ENCODE measurements at places on chromosomes 7 and 10.

- DNase-seq: no peak
Observed at GRCh38 chr10:59279476-59279875, 82.9 kb downstream of the FAM13C start.

GRCh38 chr10:111203615-111204014 lies 126.8 kb downstream of the ADRA2A start:
- no peak for DNase-seq

DNA sequence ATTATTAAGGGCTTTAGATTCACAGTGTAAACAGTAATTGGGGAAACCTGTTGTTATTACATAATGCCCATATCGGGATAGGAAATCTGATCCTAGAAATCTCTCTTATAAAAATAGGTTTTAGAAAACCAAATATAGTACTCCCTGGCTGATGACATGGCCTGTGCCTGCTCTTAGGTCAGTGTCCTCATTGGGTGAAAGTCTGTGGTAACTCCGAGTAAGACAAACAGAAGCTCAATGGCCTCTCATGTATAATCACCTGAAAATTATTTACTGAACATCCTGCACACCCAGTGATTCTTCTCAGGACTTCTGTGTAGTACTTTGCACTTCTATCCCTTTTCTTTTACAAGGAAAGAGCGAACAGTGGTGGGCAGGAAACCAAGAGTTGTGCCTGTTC lies 37.8 kb downstream of the SEM1 start:
- DNase-seq: no peak

DNA sequence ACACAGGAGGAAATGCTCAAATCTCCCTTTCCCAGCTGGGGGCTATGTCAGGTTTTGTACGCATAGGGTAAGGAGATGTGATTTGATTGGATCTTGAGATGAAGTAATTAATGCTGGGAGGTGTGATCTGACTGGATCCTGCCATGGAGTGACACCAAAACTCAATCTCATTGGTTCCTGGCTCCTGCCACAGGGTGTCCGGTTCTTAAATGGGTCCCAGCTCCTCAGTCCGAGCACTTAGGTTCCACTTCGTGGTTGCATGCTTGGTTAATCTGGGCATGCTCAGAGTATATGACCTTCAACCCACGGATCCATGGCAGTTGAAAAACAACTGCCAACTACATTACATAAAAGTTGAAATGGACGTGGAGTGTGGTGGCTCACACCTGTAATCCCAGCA lies 3.1 kb upstream of the ZNF12 start:
- peak; percentile 47 for DNase-seq

DNA sequence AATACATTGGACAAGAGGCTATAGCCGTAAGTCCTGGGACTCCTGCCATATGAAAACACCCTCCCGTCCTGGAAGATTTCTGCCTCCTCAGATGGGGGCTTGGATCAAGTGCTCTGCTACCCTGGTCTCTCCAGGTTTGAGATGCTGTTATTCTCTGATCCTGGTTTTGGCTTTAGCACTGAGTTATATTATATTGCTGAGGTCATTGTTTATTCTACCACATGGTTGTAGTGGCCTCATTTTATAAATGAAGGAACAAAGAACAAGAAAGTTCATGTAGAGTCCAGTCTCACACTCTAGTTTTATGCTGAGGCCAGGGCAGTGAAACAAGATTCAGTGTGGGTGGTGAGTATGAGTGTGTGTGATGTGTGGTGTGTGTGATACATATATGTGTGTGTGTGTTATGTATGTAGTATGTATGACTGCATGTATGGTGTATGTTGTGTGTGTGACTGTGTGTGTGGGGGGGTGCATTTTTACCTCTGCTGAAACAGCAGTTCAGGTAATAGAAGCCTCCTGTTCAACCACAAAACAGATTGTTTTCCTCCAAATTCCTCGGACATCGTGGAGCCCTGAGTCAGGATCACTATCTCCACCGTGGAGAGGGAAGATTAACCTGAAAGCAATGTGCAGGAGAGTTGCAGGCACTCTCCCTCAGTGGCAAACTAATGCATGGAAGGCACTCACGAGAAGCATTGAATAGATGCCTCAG lies 80.7 kb downstream of the C7orf25 start:
- no peak for DNase-seq

- DNase-seq: no peak
Observed at GRCh38 chr10:127553417-127553816, 4.3 kb downstream of the NPS start.

DNA sequence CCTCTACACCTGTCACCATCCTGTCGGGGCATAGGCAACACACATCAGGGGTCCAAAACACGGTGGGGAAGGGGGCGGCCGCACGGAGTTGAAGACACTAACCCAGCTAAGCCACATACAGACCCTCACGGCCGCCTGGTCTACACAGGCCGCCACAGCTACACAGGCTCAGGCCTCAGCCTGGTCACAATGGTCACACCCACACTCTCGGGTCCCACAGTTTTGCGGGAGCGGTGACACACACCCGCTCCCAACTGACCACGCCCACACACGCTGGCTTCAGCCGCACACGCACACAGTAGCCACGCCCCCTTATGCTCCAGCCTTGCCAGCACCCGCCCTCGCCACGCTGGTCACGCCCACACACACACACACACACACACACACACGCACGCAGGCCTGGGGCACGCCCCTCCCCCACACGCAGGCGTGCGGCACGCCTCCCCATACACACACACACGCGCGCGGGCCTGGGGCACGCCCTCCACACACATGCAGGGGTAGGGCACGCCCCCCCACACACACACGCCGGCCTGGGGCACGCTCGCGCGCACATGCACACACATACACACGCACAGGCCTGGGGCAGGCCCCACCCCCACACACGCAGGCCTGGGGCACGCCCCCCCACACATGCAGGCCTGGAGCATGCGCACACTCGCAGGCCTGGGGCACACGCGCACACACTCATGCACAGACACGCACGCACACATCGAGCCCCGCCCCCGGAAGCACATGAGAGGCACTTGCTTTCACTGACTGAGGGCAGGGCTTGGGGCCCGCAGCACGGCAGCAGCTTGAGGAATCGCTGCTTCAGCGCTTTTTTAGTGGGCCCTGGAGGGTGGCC lies 12.3 kb upstream of the OGA start:
- DNase-seq: peak; percentile 92

DNA sequence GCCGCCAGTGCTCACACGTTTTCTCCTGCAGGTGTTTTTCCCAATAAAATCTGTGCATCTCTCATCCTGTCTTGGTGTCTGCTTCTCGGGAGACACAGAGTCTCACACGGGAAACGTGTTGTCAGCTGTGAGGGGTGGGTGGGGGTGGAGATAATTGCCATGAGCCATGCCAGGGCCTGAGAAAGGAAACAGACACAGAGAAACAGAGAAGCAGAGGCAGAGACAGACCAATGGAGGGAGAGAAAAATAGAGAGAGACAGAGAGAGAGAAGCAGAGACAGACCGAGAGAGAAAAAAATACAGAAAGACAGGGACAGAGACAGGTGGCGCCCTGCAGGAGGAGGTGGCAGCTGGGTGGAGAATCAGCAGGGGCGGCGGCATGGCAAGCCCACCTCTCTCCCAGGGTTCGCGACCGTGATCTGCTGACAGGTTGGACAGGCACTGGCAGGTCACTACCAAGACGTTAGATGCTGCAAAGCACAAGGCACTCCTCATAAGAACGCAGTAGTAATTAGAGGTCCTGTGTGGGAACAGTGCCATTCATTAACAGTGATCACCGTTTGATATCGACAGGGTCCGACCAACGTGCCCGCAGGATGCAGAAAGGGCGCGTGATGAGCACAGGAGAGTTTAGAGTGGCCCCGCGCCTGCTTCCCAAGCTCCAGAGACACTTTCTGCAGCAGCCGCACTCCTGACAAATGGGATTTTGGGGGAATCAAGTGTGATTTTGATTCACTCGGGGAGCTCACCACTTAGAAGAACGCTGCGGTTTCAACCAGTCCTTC lies 70.5 kb upstream of the INSIG1 start:
- DNase-seq: no peak

DNA sequence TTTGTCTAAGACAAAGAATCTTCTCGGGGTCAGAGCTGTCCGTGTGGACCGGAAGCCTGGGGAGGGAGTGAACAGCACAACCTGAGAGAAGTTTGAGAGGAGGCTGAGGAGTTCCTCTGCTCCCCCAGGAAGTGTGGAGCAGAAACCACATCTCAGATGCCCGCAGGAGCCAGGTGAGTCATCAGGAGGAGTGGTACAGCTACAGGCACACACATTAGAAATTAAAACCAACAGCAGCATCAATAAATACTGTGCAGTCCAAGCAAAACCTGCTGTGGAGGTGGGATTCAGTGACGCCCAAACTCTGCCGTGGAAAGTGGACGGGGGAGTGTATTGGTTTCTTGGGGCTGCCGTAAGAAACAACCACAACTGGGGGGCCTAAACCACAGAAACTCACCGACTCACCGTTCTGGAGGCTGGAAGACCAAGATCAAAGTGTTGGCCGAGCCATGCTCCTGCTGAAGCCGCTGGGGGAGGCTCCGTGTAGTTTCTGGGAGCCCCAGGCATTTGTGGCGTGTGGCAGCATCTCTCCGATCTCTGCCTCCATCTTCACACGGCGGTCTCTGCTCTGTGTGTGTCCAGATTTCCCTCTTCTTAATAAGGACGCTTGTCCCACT lies 31.2 kb upstream of the GARS1 start:
- DNase-seq: no peak

- DNase-seq: no peak
Observed at GRCh38 chr10:104935656-104936055, 294.6 kb downstream of the SORCS3 start.

DNA sequence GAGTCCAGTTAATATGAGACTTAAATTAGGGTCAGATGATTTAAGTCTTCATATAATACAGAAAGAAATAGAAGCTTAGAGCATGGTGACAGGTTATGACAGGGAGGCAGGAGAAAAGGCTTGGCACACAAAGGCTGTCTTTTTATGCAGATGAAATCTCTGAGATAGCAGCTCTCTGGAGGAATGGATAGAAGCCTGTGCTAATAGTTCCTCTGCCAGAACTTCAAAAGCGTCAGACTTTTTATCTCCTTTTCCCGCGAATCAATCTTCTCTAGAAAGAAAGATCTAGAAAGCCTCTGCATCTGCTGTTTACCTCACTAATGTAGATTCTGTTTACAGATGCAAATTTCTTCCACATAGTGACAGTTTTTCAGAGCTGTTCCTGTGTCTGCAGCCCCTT lies 1106.2 kb downstream of the XPNPEP1 start:
- no peak for DNase-seq

GRCh38 chr7:19963695-19964094 lies 190.3 kb upstream of the TMEM196 start:
- no peak for DNase-seq

DNA sequence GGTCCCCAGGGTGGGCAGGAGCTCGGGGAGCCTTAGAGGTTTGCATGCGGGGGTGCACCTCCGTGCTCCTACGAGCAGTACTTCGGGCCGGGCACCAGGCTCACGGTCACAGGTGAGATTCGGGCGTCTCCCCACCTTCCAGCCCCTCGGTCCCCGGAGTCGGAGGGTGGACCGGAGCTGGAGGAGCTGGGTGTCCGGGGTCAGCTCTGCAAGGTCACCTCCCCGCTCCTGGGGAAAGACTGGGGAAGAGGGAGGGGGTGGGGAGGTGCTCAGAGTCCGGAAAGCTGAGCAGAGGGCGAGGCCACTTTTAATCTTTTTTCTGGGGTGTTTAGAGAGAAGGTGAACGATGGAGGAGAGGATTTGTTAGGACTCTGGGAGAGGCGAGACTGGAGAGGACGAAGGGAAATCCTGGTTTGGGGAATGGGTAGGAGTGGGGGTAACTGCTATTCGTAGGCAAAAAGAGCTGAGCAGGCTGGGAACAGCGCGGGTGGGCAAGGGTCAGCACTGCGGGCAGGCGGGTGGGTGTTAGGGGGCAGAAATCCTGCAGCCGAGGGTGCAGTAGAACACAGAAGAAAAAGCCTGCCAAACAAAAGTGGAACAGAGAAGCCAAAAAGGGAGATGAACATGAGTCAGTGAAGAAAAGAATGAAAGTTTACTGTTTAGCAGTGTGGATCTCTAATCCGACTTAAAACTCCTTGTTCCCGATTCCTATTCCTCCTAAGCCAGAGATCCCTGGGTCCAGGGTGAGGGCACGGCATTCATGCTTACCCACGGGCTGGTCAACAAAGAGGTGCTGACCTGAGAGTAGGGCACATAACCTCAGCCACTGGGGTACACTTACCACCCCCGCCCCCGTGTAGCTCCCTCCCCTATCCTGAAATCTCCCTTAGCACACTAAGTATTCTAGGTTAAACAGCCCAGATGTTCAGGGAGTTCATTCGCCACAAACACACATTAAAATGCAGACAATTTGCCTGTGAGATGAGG lies 26.9 kb downstream of the PRSS2 start:
- DNase-seq: peak; percentile 52

- no peak for DNase-seq
Observed at GRCh38 chr7:151572136-151572535, 52.4 kb upstream of the RHEB start.

- peak; percentile 4 for DNase-seq
Observed at GRCh38 chr7:80918399-80918798, 452 bp downstream of the SEMA3C start.

- no peak for DNase-seq
Observed at GRCh38 chr10:73220989-73221388, 26.1 kb downstream of the DNAJC9 start.

DNA sequence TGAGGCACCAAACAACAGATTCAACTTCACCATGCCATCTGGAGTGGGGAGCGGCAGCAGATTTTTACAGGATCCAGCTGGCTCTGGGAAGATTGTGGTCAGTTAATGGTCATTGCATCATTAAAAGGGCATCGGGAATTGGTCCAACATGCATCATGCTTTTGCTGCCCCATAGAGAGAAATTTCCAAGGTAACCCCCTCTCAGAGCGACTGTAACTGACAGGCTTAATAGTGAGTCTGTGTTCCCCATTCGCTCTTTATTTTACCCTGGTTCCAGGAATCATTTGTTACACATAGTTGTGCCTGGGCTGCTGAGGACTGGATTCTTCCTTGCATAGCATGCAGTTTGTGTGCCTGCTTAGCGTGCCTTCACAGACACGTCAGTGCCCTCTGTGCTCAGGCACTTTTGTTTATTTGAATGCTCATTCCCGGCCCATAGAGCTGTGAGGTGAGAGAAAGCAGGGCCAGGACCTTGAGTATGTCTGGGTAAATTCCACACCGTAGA lies 49.9 kb downstream of the CDHR3 start:
- no peak for DNase-seq

DNA sequence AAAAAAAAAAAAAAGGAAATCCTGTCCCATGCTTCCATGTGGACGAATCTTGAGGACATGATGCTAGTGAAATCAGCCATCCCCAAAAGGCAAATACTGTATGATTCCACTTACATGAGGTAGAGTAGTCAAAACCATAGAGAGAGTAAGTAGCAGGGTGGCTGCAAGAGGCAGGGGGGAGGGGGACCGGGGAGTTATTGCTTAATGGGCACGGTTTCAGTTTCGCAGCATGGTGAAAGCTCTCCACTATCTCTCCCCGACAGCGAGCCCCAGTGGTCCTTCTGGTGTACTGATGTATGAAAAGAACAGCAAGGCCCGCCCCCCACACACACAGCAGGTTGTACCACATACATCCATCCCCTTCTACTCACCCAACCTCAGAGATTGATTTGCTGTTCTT lies 32.8 kb downstream of the NOD1 start:
- peak; percentile 80 for DNase-seq

GRCh38 chr7:47405921-47406800 lies 175.8 kb downstream of the TNS3 start:
- DNase-seq: no peak
